Activated CD4-positive, CD25-positive, alpha-beta regulatory T cell treated with anti-CD3 and anti-CD28 coated beads, Interleukin-2, amount 50 U/mL, for 72 hours (primary cell): ENCODE measurements at places on chromosomes 5 and 9.
A peak's percentile ranks its signal among the peaks of the same experiment; 100 is the strongest.

- no peak for DNase-seq
Measured at GRCh38 chr5:157184117-157184670, 3.6 kb downstream of the ITK start.

- no peak for DNase-seq
Measured at GRCh38 chr9:131204285-131204684, 72.0 kb downstream of the FAM78A start.

- no peak for DNase-seq
Measured at GRCh38 chr5:164663198-164663989, 1158.0 kb downstream of the MAT2B start.

GRCh38 chr5:170183816-170184687, 48.7 kb upstream of the C5orf58 start:
- DNase-seq, result peak; percentile 59

DNA sequence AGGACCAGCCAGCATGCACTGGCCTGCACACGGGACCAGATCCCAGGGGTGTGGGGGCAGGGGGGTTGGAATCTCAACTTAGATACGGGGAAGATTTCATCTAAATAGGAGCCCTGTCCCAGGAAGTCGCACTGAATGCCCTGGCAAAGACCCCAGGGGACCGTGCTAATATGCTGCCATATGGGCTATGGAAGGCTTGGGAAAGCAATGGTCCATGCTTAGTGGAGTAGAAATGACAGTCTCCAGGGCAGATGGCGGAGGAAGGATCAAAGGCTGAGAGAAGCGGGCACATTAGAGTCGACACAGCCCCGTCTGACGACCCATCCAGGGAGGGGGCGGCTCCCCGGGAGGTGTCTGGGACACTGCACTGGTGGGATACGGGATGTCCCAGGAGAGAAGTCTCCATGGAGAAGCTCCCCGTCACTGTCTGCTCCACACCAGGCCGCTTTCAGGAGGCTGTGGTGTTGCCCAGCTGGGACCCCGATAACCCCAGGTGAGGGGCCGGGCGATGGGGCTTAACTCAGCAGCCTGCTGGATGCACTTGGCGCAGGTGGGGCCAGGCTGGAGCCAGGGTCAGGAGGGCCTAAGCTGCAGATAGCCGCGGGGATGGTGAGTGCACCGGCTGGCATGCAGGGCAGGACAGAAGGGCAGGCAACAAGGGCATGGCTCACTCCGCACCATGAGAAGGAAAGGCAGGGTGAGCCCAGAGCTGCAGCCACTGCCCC, 377.7 kb upstream of the IRX1 start:
- DNase-seq, result no peak

- DNase-seq, result no peak
Measured at GRCh38 chr5:2761921-2762488, 10.5 kb upstream of the IRX2 start.

- no peak for DNase-seq
Measured at GRCh38 chr5:98713027-98713426, 60.4 kb upstream of the RGMB start.

DNA sequence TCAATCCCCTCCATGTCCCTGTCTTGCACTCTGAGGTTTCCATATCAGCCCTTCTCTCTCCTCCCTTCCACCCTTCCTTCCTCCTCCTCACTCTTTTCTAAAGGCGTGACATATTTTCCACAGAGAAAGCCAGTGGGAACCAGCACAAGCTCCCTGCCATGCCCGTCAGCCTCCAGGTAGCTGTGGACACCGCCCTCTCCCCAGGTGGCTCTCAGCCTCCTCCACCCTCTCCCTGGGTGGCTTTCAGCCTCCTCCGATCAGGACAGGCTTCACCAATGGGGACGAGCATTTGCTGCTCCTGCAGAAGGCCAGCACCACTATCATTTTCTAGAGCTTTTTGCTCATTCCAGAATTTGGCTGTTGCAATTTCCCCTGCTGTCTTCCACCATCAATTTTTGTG, 236.6 kb downstream of the GADD45G start:
- no peak for DNase-seq

DNA sequence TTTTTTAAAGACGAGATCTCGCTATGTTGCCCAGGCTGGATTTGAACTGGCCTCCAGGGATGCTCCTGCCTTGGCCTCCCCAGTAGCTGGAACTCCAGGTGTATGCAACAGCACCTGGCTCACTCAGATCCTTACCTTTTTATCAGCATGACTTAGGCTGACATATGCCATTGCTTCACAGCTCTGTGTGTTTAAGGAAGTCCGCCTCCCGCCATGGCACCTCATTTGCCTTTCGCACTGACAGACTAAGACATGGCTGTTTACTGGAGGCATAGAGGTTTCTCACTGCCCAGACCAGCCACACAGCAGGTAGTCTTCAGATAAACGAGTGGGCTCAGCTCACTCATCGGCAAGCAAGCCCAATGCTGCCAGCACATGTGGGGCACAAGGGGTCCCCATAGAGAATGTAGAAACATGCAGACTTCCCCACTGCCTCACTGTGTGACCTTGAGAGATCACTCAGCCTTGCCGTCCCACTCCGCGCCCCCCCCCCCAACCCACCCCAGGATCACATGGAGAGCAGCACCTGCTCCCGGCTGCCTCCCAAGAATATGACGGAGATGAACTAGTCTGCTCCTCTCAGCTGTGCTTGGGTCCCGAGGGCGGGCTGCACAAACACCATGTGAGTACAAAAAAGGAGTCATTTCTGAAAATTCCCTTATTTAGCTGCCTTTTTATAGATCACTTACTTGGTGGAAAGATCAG, 62.8 kb downstream of the DCP2 start:
- no peak for DNase-seq

DNA sequence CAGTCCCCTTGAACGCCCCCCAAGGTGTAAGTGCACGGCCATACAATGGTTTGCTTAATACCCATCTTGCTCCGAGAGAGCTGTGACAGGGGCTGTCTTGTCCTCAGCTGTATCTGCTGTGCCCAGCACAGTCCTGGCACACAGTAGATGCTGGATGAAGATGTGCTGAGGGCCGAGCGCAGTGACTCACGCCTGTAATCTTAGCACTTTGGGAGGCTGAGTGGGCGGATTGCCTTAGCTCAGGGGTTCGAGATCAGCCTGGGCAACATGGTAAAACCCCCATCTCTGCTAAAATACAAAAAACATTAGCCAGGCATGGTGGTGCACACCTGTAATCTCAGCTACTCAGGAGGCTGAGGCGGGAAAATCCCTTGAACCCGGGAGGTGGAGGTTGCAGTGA, 53.6 kb downstream of the C9orf50 start:
- DNase-seq, result no peak

- DNase-seq, result no peak
Measured at GRCh38 chr5:157288405-157289163, 22.7 kb downstream of the CYFIP2 start.

GRCh38 chr5:73395256-73395655, 53.3 kb downstream of the FOXD1 start:
- DNase-seq, result no peak

- DNase-seq, result no peak
Measured at GRCh38 chr9:110066929-110067716, 140.8 kb downstream of the C9orf152 start.

GRCh38 chr5:132260714-132261551, 3.4 kb downstream of the PDLIM4 start:
- DNase-seq, result no peak

GRCh38 chr5:130002183-130002582, 97.9 kb downstream of the CHSY3 start:
- DNase-seq, result no peak

GRCh38 chr5:139788294-139788910, 7.2 kb upstream of the PSD2 start:
- no peak for DNase-seq

DNA sequence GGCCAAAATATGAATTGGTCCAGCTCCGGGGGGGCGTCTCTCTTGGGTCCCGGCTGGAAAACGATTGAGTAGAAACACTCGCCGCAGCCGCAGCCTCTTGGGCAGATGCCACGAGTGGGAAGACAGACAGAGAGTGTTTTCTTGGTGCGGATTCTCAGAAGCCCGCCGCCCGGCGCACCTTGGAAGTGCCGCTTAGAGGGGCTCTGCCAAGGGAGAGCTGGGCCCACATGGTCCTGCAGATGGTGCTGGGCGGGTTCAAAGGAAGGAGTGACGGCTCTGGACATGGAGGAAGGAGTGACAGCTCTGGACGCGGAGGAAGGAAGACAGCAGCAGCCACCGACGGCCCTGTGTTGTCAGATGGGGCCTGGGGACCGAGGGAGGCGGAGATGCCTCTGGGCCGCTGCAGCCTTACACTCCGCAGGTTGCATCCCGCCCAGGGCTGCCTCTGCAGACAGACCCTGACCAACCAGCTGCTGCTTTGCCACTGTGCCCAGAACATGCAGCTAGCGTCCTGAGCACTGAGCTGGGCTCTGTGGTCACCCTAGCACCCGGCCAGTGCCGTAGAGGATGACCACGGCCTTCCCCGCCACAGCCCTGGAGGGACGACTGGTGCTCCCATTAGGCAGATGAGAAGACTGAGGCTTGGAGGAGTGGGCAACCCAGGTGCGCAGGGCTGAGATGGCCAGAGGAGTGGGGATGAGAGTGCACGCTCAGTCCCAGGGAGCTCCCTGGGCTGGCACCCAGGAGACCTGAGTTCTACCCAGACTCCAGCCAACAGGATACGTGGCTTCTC, 20.8 kb upstream of the QRFP start:
- no peak for DNase-seq

GRCh38 chr9:14400658-14400995, 86.7 kb upstream of the NFIB start:
- no peak for DNase-seq
